Fibroblast of gingiva (primary cell): ENCODE measurements at places on chromosomes 5 and 9.

- peak; percentile 73 for DNase-seq
Measured at GRCh38 chr9:136847088-136847825, 2.0 kb upstream of the PHPT1 start.

DNA sequence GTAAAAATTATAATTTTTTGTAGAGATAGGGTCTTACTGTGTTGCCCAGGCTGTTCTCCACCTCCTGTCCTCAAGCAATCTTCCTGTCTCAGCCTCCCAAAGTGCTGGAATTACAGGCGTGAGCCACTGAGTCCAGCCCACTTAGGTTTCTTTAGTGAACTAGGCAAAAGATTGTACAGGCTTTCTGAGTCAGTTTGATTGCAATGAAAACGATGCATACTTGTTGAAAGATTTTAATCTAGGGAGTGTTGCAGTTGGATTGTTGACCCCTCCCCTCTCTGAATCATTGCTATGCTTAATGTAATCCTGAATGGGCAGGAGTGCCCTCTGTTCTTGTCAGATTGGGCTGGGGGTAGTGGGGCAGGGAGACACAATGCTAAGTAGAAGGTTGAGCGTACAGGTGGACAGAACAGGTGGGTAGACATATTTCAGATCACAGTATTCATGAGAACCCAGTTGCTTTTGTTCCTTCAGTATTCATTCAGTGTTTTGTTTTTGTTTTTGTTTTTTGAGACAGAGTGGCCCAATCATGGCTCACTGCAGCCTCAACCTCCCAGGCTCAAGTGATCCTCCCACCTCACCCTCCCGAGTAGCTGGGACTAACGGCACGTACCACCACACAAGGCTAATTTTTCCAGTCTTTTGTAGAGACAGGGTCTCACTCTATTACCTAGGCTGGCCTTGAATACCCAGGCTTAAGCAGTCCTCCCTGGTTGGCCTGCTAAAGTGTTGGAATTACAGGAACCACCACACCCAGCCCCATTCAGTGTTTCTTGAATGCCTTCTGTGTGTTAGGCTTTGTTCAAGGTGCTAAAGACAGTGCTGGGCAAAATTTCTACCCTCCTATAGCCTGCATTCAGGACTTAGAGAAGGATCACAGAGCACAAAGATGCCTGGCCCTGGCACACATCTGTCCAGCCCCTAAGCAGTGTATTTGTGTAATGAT lies 70.1 kb downstream of the KIAA1958 start:
- DNase-seq, result no peak

DNA sequence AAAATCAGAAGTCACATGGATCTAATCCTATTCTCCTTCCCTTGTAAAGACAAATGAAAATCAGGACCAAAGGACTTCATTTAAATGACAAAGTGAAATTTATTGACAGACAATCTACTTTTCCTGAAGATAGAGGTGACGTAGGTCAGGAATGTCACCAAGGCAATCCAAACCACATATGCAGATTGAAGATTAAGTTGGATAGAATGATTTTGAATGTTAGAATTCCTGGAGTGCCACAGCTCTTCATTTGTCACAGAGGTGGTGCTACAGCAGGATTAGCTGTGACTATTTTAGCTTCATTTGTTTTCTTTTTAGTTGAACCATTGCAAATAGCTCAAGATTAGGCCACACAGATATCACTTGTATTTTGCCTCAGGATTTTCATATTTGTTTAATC lies 736.0 kb upstream of the ARRDC3 start:
- no peak for DNase-seq

GRCh38 chr5:107155707-107156106 lies 515.0 kb downstream of the EFNA5 start:
- DNase-seq, result no peak

DNA sequence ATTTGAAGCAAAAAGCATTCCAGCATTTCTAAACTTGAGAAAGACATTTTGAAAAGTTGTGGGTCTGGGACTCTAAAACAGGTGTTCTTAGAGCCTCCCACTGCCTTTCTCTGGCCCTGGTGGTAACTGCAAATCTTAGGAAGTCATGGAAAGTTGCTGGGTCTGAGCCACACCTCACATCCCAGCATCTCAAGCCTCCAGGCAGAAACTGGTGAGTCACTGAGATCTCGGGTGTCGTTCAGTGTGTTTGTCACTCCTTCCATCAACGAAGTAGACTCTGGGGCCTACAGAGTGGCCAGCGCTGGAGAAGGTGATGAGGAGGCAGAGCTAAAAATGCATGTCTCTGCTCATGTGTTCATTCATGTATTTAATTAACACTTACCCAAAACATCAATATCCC lies 59.6 kb upstream of the C5orf58 start:
- DNase-seq, result peak; percentile 57

DNA sequence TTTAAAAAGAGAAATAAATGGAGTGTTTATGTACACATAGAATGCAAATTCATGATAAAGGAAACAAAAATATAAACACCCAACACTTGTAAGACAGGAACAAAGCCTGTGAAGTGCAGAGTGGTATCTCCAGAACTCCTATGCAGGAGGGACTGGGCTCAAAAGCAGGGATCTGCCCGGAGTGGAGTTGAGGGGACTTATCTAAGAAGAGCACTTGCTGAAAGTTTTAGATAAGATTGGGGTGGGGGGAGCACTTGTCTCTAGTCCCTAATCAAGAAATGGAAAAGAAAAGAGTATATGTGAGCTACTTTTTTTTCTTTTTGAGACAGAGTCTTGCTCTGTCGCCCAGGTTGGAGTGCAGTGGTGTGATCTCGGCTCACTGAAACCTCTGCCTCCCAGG lies 840.4 kb downstream of the MAT2B start:
- no peak for DNase-seq

DNA sequence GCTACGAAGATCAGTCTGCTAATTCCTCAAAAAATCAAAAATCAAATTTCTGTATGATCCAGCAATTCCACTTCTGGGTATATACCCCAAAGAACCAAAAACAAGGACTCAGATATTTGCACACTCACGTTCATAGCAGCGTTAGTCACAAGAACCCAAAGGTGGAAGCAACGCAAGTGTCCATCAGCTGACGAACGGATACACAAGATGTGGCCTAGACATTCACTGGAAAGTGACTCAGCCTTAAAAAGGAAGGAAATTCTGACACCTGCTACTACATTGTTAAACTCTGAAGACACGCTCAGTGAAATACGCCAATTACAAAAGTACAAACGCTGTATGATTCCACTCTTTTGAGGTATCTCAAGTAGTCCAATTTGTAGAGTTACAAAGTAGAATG lies 93.3 kb downstream of the OTULIN start:
- DNase-seq, result no peak

DNA sequence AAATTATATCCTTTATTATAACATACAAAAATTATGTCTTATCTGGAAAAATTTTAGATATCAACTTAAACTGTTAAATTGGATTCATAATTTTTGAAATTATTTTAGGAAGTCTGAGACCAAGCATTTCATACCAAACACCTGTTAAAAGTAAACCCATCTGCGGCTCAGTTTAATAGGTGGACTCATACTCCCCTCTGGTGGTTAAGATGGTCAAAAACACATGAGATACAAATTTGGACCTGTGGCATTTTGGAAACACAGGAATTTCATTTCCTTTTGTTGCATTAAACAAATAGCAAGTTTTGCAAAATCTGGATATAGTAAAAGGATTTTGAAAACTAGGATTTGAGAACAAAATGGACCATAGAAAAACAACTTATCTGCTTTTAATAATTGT lies 53.7 kb downstream of the RGMB start:
- DNase-seq, result peak; percentile 40

DNA sequence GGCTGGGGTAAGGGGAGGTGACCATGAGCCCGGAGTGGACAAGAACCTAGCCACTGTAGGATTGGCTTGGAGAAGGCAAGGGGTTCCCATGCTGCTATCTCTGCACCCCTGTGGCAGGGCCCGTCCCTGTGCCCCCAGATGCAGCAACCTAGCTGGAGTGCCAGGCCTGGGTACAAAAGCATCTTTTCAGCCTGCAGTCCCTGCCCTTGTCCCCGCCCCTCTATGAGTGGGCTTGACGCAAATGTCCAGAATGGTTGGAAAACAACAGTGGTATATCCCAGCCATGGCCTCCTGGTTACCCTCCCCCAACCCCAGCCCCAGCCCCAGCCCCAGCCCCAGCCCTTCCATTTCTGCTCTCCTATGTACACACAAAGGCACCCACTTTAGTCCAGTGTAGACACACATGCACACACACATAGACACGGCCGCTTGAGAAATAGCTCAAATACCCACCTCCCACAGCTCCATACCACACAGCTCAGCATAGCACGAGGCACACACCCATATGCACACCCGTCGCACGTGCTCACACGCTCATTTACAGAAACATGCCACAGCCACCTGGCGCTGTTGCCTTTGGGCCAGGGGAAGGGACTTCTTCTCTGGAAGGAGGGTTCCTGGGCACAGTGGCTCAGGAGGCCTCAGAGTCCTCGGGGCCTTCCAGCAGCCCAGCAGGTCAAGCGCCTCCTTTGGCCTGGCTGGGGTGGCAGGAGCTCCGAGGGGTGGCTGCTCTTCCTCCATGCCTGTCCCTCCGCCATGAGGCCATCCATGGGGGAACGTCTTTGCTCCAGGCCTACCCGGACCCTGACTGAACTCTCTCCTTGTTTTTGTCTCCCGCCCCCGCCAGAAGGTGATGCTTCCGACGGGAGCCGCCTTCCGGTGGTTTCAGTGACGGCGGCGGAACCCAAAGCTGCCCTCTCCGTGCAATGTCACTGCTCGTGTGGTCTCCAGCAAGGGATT lies 34.1 kb downstream of the CXXC5 start:
- DNase-seq, result no peak

- DNase-seq, result no peak
Measured at GRCh38 chr5:140855772-140856674, at the start of gene PCDHA10. TSS of gene PCDHA10 (plus strand) at chr5:140855897. CDS start at chr5:140856049, 152 bp downstream.

- DNase-seq, result no peak
Measured at GRCh38 chr9:136081826-136082495, 13.1 kb downstream of the NACC2 start.

- DNase-seq, result no peak
Measured at GRCh38 chr5:108669462-108669861, 78.2 kb upstream of the FER start.

GRCh38 chr5:74240783-74241750 lies 399.5 kb downstream of the ENC1 start:
- peak; percentile 40 for DNase-seq

DNA sequence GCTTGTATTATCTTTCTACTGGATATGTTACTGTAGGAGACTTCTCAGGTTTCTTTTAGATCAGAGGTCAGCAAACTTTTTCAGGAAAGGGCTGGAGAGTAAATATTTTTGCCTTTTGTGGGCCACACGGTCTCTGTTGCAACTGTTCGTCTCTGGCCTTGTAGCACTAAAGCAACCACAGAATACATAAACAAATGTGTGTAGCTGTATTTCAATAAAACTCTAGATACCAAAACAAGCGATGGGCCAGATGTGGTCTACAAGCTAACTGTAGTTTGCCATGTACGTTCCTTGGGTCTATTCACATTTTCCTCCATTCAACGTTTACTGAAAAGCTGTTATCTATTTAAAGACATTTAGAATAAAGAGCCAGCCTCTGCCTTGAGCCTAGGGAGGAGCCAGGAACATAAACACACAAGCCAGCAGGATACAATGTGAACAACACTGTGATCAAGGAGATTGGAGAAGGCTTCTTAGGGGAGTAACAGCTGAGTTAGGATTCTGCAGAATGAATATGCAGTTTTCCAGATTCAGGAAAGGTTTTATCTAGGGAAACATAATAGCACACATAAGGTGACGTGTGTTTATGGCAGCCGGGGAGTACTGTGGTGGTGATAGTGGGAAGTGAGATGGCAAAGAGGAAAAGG lies 33.0 kb upstream of the HOMER1 start:
- DNase-seq, result peak; percentile 83

DNA sequence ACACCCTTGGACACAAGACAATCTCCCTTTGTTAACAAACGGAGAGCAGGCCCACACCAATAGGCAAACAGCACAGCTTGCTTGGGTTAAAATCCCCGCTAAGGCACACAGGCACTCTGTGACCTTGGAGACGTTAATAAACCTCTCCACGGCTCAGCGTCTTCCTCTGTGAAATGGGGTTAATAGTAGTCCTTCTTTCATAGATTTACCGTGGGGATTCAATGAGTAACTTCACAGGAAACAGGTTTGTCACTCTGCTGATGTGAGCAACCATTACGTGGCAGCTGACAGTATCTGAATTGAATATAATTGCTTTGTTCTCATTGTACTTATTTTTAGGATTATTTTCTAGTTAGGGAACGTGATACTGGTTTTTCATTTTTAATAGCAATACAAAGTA lies 65.2 kb upstream of the ADRA1B start:
- DNase-seq, result no peak

GRCh38 chr5:132758451-132758850 lies 11.2 kb downstream of the CCNI2 start:
- DNase-seq, result no peak

DNA sequence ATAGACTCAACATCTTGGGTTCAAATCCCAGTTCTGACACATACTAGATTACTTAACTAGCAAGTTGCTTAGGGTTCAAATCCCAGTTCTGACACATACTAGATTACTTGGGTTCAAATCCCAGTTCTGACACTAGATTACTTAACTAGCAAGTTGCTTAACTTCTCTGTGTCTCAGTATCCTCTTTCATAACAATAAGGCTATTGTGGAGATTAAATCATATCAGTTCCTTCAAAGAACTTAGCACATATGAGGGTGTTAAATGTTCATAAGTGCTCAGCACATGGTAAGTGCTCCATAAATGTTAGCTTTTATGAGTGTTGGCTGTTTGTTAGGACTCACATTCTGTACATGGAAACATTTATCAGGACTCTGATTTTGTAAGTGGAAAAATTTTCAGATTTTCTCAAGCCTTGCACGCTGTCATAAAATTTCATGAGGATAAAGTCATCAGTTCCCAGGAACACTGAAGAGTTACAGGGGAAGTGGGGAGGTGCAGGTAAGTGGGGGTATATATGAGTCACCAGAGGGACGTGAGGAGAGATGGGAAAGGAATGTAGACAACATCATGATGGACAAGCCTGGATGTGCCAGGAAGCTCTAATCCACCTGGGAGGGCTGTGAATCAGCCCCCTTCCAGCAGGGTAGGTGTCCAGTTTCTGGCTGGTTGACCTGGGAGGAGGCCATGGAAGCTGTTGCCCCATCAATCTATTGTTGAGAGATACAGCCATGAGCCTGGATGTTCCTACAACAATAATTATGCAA lies 532.2 kb upstream of the WWC1 start:
- DNase-seq, result no peak

DNA sequence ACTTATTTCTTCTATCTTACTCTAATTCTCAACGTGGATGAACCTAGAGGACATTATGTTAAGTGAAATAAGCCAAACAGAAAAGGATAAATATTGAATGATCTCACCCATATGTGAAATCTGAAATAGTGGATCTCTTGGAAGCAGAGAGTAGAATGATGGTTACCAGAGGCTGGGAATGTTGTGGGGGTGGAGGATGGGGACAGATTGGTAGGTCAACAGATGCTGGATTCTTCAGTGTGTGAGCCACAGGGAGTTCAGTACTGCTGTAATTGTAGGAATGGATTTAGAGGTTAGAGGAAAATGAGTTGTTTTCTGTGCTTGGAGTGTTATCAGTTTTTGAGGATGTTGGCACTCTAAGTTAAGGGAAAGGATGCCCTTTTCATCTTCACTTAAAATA lies 190.6 kb downstream of the FBXL7 start:
- DNase-seq, result no peak

- DNase-seq, result no peak
Measured at GRCh38 chr9:120893611-120894307, 16.8 kb upstream of the PHF19 start.

GRCh38 chr9:22039258-22039657 lies 30.2 kb upstream of the CDKN2B start:
- peak; percentile 27 for DNase-seq
